ENCODE measurements at places on chromosomes 12 and 14.

DNA sequence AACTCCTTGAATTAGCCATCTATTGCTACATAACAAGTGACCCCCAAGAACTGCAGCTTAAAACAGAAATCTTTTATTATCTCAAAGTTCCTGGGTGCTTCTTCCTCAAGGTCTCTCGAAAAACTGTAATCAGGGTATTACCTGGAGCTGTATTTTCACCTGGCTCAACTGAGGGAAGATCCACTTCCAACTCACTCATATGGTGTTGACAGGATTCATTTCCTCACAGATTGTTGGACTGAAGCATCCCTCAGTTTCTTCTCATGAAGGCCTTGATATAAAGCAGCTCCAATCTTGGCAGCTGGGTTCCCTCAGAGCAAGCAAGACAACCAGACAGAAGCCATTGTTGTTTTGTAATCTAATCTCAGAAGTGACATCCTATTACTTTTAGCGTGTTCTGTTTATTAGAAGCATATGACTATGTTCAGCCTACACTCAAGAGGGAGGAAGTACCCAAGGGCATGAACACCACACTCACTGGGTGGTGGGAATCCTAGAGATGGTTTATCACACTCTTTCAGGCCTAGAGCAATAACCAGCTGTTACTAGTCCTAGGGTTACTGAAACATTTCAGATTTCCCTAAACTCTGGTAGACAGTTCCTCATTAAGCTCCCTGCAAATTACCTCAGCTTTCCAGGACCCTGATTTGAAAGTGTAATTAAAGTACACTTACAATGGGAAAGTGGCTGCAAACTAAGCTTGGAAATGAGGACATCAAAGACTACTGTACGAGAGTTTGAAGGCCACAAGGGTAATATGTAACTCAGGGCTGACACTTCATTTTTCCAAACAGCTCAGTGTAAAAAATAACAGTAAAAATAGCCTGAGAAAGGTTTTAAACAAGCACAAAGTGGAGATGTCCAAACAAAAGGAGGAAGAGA, 222.2 kb downstream of the SEC23A start:
- no peak for DNase-seq

DNA sequence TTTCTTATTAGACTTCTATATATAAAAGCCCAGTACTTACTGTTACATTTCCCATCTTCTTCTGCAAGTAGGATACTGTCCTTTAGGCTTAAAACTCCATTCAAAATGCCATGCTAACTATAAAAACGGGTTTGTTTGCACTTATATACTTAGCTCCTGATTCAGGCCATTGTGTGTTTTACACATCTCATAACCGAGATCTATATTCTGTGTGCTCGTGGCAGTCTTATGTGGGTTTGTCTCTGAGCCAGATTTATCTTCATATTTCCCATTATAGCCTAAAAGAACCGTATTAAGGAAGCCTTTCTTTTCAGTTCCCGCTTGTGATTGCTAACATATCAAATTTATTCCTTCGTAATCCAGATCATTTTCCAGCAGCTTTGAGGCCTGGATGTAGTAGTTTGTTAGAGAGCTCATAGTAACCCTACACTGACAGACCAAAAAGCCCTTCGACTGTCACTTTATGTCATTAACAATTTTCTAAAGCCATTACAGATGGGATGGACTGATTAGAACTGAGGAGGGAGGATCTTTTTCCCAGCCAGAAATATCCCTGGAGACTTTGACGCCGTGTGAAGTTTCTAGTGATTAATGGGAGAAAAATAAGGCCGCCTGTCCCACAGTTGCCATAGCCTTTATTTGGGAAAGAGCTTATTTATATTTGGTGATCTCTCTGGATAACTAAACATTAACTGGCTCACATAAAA, 508.5 kb downstream of the FOXG1 start:
- DNase-seq: no peak

- no peak for DNase-seq
These were observed 188.2 kb downstream of the TMTC2 start for GRCh38 chr12:82874945-82875344.

DNA sequence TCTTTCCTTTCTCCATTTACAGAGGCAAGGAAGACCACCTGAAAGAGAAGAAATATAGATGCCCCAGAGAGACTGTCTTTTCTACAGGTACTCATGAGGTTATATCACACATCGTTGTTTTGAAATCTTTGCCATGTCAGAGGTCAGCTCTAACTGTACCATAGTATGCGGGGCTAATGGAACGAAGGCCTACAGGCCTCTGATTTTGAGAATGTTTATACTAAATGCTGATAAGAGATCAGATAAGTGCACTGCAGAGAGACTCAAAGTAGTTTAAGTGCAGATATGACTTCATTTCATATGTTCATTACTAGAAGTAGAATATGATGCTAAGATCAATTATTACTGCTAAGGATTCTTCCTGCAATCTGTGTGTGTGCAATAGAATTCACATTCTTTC, 1005.0 kb downstream of the GALC start:
- no peak for DNase-seq

Measured in nephron progenitor cell (in vitro differentiated cells).